Vagina (tissue), 2 donors: ENCODE measurements at places on chromosomes 6 and 20.

GRCh38 chr6:11536795-11537194, 754 bp upstream of the TMEM170B start:
- H3K4me3 ChIP-seq, result peak overlapping the region; percentile 80
- no peak for DNase-seq
- H3K36me3 ChIP-seq, result no peaks in the 10 kb centered on the region
- H3K4me1 ChIP-seq, result peaks cover 11% of the 10 kb centered on the region

DNA sequence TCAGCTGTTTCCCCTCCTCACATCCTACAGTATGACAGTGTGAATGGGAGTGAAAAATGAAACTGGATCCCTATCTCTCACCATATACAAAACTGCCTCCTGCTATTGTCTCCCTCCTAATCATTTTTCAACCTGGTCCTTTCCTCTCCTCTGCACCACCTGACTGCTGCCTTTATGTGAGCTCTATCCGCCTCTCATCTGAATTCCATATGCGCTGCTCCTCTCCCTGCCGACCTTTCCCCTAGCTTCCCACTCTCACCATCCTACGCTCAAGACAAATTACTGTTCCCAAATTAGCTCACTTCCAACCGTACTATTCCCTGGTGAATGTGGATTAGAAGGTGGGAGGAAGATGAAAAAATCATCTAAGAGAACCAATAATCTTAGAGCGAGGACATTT, 148.4 kb upstream of the FBXL4 start:
- H3K27ac ChIP-seq, result no peak overlapping the region
- no peak for DNase-seq
- no peaks in the 10 kb centered on the region for H3K36me3 ChIP-seq
- H3K4me1 ChIP-seq, result no peaks in the 10 kb centered on the region

GRCh38 chr20:38170826-38171674, 6.0 kb upstream of the TGM2 start:
- H3K27me3 ChIP-seq, result no peaks in the 10 kb centered on the region
- H3K4me3 ChIP-seq, result no peak overlapping the region
- H3K4me1 ChIP-seq, result peaks cover 54% of the 10 kb centered on the region
- no peaks in the 10 kb centered on the region for H3K36me3 ChIP-seq
- no peak overlapping the region for H3K27ac ChIP-seq
- DNase-seq, result no peak

GRCh38 chr20:34852298-34852697, 20.4 kb downstream of the GGT7 start:
- H3K27me3 ChIP-seq, result no peaks in the 10 kb centered on the region
- H3K27ac ChIP-seq, result no peak overlapping the region
- DNase-seq, result no peak
- H3K36me3 ChIP-seq, result peaks cover 32% of the 10 kb centered on the region
- H3K4me1 ChIP-seq, result no peaks in the 10 kb centered on the region

- H3K4me1 ChIP-seq, result no peaks in the 10 kb centered on the region
- no peak overlapping the region for H3K27ac ChIP-seq
- DNase-seq, result no peak
- no peak overlapping the region for H3K4me3 ChIP-seq
- H3K27me3 ChIP-seq, result no peaks in the 10 kb centered on the region
Observed at GRCh38 chr6:140609956-140610355, 1235.5 kb upstream of the CITED2 start.

DNA sequence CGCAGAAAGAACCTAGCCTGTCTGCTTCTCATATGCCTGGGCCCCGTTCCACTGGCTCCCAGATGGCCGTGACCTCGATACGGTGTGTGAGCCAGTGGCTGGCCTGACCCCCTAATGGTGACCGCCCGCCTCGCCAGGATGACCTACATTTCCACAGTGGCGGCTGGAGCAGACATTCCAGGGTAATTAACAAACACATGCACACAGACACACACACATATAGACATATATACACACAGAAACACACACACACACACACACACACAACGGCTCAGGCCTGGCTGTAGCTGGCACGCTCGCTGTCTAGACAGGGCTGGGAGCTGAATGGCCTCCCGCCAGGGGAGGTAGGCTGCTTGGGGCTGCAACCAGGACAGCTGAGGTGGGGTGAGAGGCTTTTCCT, 227.1 kb downstream of the ANKRD60 start:
- H3K4me3 ChIP-seq, result no peak overlapping the region
- no peak overlapping the region for H3K27ac ChIP-seq
- H3K4me1 ChIP-seq, result peaks cover 37% of the 10 kb centered on the region
- no peaks in the 10 kb centered on the region for H3K27me3 ChIP-seq
- DNase-seq, result no peak
- no peaks in the 10 kb centered on the region for H3K36me3 ChIP-seq

GRCh38 chr20:10771435-10772140, 97.8 kb upstream of the JAG1 start:
- DNase-seq, result no peak
- H3K27ac ChIP-seq, result no peak overlapping the region
- H3K4me1 ChIP-seq, result no peaks in the 10 kb centered on the region
- no peaks in the 10 kb centered on the region for H3K27me3 ChIP-seq

- DNase-seq, result no peak
- peaks cover 22% of the 10 kb centered on the region for H3K4me1 ChIP-seq
- no peak overlapping the region for H3K4me3 ChIP-seq
- no peaks in the 10 kb centered on the region for H3K36me3 ChIP-seq
- H3K27me3 ChIP-seq, result no peaks in the 10 kb centered on the region
- no peak overlapping the region for H3K27ac ChIP-seq
Observed at GRCh38 chr20:62835931-62836861, 19.3 kb downstream of the COL9A3 start.

DNA sequence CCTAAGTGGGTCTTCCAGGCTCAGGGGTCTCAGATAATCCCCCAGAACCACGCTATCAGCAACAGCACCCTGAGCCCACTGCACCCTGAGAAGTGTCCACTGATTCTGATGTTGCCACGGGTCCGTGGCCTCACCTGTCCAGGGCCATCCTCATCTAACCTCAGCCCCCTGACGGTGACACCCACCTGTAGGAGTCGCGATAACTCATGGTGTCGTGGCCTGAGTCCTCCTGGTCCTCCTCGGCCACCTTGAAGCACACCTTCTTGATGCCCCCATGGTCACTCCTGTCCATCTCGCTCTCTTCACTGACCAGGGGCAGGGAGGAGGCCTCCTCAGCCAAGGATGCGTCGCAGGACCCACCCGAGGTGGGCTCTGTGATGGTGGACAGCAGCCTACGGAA, 182.1 kb downstream of the PREX1 start:
- no peak overlapping the region for H3K27ac ChIP-seq
- no peaks in the 10 kb centered on the region for H3K4me1 ChIP-seq
- DNase-seq, result no peak
- no peaks in the 10 kb centered on the region for H3K36me3 ChIP-seq
- no peaks in the 10 kb centered on the region for H3K27me3 ChIP-seq

DNA sequence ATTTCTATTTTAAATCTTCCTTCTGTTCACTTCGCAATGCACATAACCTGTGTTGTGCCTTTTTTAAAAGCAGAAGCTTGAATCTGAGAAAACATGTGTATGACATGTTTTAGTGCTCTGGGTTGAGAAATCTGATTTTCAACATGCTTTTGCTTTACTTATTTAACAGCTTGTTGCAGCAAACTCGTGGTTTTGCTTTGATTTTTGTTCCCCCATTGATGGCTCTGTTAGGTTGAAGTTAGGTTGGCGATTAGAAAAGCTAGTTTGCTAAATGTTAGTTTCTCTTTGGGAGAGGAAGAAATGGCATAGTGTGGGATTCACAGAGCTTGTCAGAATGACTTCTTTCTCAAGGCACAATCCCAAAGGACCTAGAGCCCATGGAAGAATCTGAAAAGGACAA, 170.8 kb downstream of the TMEM242 start:
- no peak overlapping the region for H3K27ac ChIP-seq
- peaks cover 15% of the 10 kb centered on the region for H3K4me1 ChIP-seq
- DNase-seq, result no peak
- peaks cover 17% of the 10 kb centered on the region for H3K36me3 ChIP-seq
- no peaks in the 10 kb centered on the region for H3K27me3 ChIP-seq

DNA sequence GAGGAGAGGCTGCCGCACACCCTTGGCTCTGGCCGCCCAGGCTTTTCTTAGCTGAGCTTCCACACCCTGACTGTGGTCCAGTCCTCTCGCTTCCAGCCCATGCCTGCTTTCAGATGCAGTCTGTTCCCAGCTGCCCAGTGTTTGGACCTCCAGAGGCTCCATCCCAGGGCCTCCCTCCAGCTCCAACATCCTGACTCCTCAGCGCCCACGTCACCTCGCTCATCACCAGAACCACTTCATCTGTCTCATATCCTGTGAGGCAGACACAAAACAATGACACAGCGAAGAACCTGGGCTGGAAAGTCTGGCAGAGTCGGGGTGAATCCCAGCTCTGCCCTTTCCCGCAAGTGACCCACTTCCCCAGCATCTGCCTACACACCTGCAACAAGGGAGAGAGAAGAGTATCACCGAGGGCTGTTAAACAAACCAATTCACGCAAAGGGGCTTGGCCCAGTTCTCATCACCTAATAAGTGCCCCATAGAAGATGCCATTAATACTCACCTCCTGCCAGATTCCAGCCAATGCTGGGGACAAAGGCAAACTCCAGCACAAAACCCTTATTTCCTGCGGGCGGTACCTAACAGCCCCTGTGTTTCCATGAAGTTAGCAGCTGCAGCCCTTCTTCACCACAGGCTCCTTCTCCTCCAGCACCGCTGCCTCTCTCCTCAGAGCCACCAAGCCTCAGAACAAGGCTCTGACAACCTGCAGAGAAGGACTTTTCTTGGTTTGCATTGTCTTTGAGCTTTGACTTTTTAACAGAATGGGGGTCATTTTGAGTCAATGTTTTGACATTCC, 133.4 kb upstream of the CDH4 start:
- H3K4me1 ChIP-seq, result no peaks in the 10 kb centered on the region
- DNase-seq, result no peak
- no peaks in the 10 kb centered on the region for H3K36me3 ChIP-seq
- H3K4me3 ChIP-seq, result no peak overlapping the region
- H3K27me3 ChIP-seq, result no peaks in the 10 kb centered on the region
- no peak overlapping the region for H3K27ac ChIP-seq

GRCh38 chr20:19115581-19115980, 96.9 kb upstream of the SLC24A3 start:
- DNase-seq, result peak; percentile 58
- H3K36me3 ChIP-seq, result no peaks in the 10 kb centered on the region
- peaks cover 23% of the 10 kb centered on the region for H3K4me1 ChIP-seq
- no peaks in the 10 kb centered on the region for H3K27me3 ChIP-seq
- H3K4me3 ChIP-seq, result no peak overlapping the region

- peaks cover 12% of the 10 kb centered on the region for H3K4me1 ChIP-seq
- DNase-seq, result no peak
- H3K27me3 ChIP-seq, result no peaks in the 10 kb centered on the region
- no peak overlapping the region for H3K4me3 ChIP-seq
- no peak overlapping the region for H3K27ac ChIP-seq
- H3K36me3 ChIP-seq, result no peaks in the 10 kb centered on the region
Observed at GRCh38 chr20:63769891-63770474, 30.4 kb downstream of the SLC2A4RG start.

- DNase-seq, result no peak
- no peak overlapping the region for H3K27ac ChIP-seq
- peaks cover 12% of the 10 kb centered on the region for H3K4me1 ChIP-seq
- no peaks in the 10 kb centered on the region for H3K36me3 ChIP-seq
Observed at GRCh38 chr6:8707956-8708772, 272.8 kb upstream of the SLC35B3 start.

DNA sequence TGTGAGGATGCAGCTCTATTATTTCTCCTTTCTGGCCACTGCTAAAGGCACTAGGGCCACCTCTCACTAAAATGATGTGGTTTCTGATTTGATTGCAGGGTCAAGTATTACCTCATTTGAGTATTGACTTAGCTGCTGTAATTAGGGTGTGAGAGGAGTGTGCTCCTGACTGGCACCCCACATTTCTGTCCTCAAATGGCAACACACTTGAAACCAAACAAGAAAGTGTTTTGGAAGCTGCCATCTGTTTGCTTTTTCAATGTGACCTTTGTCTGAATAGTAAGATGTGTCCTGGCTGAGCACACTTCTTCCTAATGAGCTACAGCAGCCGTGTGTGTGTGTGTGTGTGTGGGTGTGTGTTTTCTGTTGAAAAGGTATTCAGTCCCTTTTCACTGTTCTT, 62.8 kb upstream of the SCP2D1 start:
- no peak overlapping the region for H3K4me3 ChIP-seq
- no peaks in the 10 kb centered on the region for H3K36me3 ChIP-seq
- H3K27ac ChIP-seq, result no peak overlapping the region
